ENCODE measurements at places on chromosomes 3 and 15.

GRCh38 chr3:65617787-65618186, 420.9 kb downstream of the MAGI1 start:
- H3K27ac ChIP-seq = no peak overlapping the region
- no peaks in the 10 kb centered on the region for H3K4me1 ChIP-seq
- no peak overlapping the region for H3K4me3 ChIP-seq
- no peak for DNase-seq

DNA sequence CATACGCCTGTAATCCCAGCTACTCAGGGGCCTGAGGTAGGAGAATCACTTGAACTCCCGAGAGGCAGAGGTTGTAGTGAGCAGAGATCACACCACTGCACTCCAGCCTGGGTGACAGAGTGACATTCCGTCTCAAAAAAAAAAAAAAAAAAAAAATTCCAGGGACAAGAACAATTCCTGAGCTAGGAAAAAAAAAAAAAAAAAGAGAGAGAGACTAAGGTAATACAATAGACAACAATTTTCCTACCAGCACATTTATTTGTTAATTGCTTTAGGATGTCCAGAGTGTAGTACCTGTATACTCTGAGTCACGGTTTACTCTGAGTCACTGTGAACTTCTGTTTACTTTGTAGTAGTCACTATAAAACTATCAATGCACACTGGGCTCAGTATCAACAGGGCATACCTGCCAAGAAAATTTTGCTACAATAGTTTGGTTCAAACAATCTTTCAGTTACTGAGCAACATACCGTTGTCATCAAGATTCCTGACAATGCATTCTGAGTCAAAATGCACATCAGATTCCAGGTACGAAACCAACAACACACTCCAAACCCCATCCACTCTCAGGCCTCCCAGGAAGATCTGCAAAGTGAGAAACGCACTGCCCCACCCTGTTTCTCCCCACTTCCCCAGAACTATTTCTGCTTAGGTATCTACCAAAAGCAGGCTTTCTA, 28.3 kb downstream of the IGF2BP2 start:
- peaks cover 8% of the 10 kb centered on the region for H3K4me1 ChIP-seq
- no peak overlapping the region for H3K27ac ChIP-seq
- peaks cover 4% of the 10 kb centered on the region for H3K27me3 ChIP-seq
- no peak overlapping the region for H3K4me3 ChIP-seq
- DNase-seq = no peak

- no peaks in the 10 kb centered on the region for H3K36me3 ChIP-seq
- no peak overlapping the region for H3K27ac ChIP-seq
- no peak overlapping the region for H3K4me3 ChIP-seq
- DNase-seq = no peak
Observed at GRCh38 chr15:35013370-35013769, 25.3 kb upstream of the ZNF770 start.

GRCh38 chr3:117920253-117920898, 1114.3 kb downstream of the IGSF11 start:
- H3K4me3 ChIP-seq = no peak overlapping the region
- no peaks in the 10 kb centered on the region for H3K36me3 ChIP-seq
- no peak for DNase-seq

DNA sequence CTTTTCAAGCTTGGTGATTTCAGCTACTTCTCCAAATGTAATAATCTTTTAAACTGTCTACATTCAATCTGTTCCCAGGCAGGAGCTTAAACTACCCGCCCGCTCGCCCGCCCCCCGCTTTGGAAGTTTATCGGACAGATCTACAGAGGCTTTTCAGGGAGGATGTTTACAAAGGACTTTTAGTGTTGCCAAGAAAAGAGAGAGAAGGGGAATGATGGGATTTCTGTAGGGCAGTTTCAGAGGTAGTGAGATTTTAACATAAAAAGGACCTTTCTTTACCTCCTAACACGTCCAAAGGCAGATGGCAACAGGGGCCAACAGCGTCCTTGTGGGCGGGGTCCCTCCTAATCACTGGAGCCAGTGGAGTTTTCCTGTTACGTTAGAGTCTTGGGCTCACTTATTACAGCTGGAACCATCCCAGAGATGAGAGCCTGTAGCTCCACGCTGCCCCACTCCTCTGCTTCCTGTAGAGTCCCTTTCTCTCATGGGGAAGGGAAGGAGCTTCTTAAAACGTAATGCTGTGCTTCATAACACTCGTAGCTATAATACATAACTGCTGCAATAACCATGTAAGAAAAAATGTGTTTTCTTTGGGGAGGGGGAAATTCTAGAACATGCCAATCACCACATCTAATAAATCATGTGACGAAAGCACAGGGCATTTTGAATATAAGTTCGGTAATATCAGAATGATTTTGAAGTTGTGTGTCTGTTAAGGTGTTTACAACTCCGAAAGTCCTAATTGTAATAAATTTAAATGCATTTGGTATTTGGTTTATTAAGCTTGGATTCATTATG, 30.9 kb downstream of the HES1 start:
- no peaks in the 10 kb centered on the region for H3K36me3 ChIP-seq
- no peak overlapping the region for H3K27ac ChIP-seq
- peaks cover 57% of the 10 kb centered on the region for H3K27me3 ChIP-seq
- H3K4me3 ChIP-seq = no peak overlapping the region
- H3K4me1 ChIP-seq = peaks cover 2% of the 10 kb centered on the region

DNA sequence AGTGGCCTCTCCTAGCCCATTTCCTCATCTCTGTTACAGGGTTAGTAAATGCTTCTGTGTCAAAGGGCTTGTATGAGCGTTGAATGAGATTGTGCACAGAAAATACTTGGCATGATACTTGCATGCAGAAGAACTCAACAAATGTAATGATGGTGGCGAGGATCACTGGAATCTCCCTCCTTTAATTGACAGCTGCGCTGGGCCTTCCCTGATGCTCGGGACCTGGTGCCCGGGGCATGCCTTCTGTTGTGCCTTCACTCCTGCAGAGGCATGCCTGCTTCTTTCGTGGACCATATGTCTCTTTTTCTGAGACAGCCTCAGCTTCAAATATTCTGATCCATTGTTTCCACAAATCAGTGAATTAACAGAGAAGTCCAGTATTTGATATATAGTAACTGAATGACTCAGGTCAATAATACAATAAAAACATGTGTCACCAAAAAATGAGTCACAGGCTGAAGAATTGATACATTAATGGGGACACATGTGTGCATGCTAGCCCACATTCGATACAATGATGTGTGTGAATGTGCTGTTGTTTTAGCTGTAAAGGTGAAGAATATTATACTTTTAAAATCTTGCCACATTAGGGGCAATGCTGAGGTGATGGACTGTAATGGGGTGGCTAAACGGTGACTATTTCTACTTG, 243.3 kb upstream of the TBL1XR1 start:
- H3K4me3 ChIP-seq = no peak overlapping the region
- no peaks in the 10 kb centered on the region for H3K36me3 ChIP-seq
- DNase-seq = no peak
- no peak overlapping the region for H3K27ac ChIP-seq
- no peaks in the 10 kb centered on the region for H3K27me3 ChIP-seq
- H3K4me1 ChIP-seq = no peaks in the 10 kb centered on the region

All from activated T-helper 2 cell treated with anti-CD3 and anti-CD28 coated beads, Interferon-gamma antibody, Interleukin-2, Interleukin-4, amounts not matched to agents 10 μg/mL and 5 μg/mL and 100 μg/mL, durations not matched to agents 14 hours and 24 hours and 36 hours (primary cell).